ENCODE measurements at places on chromosomes 12 and 14.
A peak's percentile ranks its signal among the peaks of the same experiment; 100 is the strongest.

DNA sequence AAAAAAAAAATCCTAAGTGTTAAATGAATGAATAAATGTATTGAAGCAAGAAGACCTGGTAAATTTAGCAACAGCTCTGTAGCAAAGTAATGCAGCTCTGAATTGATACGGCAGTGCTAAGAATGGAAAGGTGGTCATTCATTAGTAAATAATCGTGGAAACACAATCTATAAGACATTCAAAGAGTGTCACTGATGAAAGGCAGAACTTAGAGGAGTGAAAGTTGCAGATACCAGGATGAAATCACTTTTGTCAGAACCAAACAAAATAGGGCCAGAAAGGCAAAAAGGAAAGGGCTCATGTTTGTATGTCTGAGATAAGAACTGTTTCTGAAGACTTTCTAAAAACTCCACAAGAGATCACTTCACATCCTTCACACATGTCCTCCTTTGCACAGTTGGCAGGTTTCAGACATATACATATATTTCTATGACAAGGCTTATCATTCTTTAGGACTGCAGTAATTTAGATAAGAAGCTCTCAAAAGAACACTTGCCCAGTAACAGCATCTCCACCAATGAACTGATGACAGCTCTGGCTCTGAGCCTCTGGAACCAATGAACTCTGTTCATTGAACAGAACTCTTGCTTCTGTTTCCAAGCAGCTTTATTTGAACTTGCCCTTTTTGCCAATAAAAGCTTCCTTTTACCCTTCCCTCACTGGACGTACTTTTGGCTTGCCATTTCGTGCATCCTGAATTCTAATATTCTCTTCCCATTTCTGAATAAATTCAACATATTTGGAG is 4.2 kb upstream of the LRR1 start:
- DNase-seq, result no peak

- peak; percentile 86 for DNase-seq
Measured at GRCh38 chr12:120640861-120641833, 721 bp downstream of the CABP1 start.

GRCh38 chr14:104075530-104076151 is 9.9 kb upstream of the ASPG start:
- DNase-seq, result no peak

- DNase-seq, result no peak
Measured at GRCh38 chr12:40801861-40802260, 109.6 kb downstream of the CNTN1 start.

- peak; percentile 57 for DNase-seq
Measured at GRCh38 chr12:49797449-49797776, 30.8 kb downstream of the NCKAP5L start.

GRCh38 chr14:96962337-96962736 is 165.2 kb downstream of the VRK1 start:
- DNase-seq, result peak; percentile 52

DNA sequence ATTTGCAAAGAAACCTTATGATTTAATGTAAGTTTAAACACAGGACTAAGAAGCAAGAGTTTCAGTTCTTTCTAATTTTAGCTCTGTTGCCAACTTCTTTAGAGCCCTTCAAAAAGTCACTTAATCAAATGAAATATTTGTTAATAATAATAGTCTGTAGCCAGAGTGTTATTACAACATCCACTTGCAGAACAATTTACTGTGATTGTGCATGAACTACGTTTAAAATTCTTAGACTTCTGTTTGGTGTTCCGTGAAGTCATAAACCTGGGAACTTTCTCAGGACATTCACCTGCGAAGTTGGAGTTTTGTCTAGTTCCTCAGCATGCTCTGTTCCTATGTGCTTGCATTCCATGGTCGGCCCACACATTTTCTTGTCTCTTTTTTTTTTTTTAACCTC is 244.0 kb upstream of the AVPR1A start:
- no peak for DNase-seq

DNA sequence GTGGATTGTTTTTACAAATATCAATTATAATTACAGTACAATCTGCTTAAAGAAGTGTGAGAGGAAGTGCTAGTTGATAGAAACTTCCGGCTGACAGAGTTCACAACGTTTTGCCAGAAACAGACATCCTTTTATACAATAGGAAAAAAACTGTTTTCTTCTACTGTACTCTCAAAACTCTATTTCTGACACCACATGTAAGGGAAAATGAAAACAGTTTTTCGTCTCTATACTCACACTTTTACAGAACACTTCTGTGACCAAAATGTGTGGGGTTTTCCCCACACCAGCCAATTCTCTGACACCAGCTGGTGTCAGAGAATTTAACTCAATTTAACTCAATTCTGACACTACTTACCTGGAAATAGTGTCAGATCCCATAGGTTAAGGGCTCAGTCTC is 24.2 kb upstream of the HIF1A start:
- no peak for DNase-seq

DNA sequence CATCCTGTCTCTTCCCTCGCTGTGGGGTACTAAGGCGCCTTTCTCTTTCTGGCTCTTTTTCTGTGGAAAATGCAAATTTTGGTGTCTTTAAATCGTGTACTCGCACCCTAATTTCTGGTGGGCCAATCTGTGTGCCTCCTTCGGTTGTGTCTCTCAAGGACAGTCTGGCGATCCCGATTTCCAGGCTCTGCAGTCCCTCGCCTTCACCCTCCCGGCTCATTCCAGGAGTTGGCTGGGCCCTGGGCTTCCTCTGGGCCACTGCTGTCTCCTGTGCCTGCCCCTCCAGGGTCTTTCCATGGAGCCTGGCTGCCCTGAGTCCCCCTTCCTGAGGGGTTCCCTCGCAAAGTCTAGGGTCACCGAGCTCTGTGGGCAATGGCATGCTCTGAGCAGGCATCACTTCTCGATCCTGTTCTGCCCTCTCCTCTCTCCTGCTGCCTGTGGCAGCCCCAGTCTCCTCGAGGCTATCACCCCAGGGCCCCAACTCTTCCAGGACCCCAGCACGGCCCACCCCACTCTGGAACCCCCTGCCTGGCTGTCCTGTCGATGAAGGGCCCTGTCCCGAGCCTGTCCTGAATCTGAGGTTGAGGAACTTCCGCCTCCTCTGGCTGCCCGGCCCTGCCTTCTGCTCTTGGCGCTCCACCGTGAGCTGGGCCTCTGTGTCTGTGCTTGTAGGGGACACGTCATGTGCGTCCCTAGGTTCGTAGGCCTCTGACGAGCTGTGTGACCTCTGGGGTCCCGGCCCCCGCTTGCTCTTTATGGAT is 24.1 kb downstream of the AHNAK2 start:
- no peak for DNase-seq

Data from suppressor macrophage treated with lipopolysaccharide for 1 hour (primary cell).